ENCODE measurements at places on chromosomes 4 and X.

DNA sequence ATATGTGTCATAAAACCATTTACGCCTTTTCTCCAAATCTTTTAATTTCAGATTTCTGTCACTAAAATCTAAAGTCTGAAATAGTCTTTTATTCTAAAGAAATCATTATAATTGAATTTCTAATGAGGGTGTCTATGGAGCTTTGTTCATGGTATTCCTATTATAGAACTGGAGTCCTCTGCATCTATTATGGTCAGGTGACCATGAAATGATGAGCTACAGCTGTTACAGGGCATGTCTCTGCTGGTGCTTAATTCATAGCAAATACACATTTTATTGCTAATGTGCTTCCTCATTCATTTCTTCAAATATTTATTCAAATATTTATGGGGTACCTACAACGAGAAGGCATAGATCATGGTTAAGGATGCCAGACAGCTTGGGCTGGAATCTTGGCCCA lies 126.1 kb downstream of the NAA11 start:
- DNase-seq, result no peak

DNA sequence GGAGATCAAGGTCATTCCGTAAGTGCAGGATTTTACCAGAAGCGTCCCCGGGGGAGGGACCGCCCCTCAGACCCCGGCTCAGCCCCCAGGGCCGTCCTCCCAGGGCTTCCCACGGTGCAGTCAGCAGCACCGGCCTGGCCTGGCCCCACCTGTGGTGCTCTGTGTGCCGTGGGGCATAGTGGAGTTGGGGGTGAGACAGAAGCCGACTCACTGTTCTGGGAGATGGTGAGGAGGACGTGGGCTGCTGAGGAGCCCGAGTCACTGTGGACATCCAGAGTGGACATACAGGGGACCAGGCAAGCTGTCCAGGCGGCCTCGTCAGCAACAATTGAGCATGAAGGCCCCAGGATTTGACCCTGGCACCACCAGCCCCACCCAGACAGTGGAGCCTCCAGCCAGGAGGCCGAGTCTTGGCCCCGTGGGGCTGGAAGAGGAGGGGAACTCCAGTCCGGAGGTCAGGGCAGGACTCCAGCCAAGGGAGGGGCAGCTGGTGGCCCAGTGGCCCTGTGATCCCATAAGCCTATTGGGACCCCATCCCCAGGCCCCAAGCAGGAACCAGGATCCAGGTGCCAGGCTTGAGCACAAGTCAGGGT lies 19.1 kb downstream of the ATP5ME start:
- no peak for DNase-seq

DNA sequence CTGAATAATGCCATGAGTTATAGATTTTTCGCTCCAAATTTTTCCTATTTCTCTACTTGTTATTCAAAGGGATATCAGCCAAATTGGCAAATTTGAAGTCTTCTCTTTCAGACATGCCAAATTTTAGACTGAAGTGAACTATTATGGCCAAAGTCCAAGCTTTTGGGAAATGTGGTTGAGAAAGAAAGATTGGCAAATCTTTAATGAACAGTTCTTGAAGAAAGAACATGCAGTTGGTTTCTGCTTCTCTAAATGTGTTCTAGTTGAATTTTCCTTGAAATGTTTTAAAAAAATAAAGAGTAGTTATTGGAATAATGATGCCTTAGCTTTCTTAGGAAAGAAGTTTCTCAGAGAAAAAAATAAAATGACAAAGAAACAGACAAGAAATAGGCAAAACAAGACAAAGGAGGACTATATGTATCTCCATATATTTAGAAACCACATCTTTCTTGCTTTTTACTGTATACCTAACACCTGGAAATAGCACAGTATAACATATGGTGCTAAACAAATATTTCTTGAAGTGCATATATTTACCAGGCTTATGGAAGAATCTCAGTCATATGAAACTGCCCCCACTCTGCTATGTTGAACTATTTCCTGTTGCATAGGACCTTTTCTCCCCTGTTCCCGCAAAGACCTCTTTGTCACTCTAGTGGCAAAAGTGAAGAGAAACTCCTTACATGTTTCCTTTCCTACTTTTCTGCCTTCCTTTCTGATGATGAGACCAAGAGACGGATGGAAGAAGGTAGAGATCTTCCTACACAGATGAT lies 250.0 kb downstream of the ARHGAP24 start:
- DNase-seq, result no peak

GRCh38 chr4:28369499-28369898 lies 1508.9 kb downstream of the STIM2 start:
- no peak for DNase-seq

- DNase-seq, result no peak
These were observed 140.4 kb downstream of the ZNF674 start for GRCh38 chrX:46404774-46405173.

DNA sequence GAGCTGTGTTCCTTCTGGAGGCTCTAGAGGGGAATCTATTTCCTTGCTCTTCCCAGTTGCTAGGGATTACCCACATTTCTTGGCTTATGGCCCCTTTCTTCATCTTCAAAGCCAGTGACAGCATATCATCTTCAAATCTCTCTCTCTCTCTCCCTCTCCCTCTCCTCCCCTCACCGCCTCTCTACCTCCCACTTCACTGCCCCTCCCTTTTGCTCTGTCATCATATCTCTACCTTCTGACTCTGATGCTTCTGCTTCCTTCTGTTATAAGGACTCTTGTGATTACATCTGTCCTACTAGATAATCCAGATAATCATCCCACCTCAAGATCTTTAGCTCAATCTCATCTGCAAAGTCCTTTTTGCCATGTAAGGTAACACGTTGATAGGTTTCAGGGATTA lies 93.1 kb upstream of the TEX13D start:
- DNase-seq, result no peak

- DNase-seq, result no peak
These were observed 178.0 kb upstream of the EMCN start for GRCh38 chr4:100695871-100696270.

DNA sequence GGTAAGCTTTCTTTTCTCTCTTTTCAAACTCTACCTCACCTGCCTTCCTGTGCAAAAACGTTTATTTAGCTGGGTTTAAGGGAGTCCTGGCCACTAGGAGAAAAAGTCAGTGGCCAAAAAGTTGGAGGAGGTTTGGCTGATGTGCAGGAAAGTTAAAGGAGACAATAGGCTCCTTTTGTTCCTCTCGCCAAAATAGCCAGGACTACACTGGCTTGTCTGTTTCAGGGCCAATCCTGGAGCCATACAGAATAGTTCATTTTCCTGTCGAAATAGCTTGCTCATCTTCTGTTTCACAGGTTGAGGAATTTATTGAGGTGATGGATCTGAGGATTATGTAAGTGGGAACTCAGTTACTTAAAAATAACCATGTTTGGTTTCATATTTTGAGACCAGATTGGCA lies 423 bp downstream of the HEPH start:
- DNase-seq, result no peak

GRCh38 chr4:11138964-11139363 lies 289.7 kb downstream of the HS3ST1 start:
- no peak for DNase-seq

DNA sequence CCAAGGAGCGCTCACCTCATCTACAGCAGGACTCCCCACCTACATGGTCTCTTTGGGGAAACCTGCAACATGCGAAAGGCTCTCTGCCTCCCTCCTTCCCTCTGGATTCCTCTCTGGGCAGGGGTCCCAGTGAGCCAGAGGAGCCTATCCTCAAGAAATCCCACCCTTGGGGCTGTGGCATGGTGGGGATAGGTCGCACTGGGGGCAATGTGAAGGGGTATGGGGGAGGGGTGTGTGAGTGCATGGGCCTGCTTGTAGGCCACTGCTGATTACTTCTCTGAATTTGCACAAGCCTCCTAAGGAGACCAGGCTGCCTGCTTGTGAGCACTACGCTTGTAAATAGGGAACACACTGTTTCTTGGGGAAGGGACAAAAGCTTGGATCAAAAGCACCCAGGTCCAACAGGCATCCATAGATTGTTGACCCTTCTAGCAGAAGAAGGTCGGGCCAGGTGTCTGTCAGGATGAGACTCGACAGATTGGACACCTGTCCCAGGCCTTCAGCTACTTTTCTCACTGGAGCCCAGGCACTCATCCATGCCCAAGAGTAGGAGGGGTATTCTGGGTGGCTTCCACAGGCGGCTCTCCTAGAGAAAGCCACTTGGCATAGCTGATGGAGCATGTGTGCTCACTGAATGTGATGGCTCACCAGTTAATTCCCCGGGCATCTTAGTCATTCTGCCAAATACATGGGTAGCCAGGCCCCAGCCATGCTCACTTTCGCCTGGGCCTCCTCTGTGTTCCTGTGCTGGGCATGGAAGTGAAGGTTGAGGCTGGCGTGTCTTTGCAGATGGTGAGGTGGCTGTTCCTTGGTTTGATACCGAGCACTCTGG lies 75.0 kb downstream of the NBDY start:
- no peak for DNase-seq

DNA sequence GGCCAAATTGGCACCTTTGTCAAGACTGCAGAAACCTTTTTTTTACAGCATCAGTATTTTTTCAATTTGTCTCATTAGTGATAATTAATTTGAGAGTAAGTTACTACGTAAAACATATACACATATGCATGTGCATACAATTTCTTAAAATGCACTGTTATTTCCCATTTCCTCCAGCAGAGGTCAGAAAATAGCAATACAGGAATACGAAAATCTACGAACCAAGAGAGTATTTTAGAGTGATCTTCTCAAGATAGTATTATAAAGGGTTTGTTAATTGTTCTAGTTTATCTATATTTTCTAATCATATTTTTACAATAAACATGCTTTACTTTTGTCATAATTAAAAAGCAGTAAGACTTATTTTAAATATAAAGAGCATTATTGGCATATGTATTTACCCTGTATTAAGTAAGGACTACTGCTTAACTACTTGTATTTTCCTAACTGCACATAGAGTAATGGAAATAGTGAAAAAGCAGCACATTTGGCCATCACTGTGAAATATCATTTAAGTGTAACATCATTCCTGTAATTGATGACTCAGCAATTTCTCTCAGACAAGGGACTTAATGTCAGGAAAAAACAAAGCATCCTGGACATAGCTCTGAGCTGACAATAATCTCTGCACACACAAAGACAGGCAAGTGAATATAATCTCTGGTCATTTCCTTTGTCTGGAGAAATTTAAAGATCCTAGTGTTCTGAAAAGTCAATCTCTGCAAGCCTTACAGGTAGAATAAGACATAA lies 45.6 kb downstream of the MAOB start:
- DNase-seq, result peak; percentile 2

GRCh38 chrX:151985955-151986354 lies 11.5 kb upstream of the GABRE start:
- no peak for DNase-seq

DNA sequence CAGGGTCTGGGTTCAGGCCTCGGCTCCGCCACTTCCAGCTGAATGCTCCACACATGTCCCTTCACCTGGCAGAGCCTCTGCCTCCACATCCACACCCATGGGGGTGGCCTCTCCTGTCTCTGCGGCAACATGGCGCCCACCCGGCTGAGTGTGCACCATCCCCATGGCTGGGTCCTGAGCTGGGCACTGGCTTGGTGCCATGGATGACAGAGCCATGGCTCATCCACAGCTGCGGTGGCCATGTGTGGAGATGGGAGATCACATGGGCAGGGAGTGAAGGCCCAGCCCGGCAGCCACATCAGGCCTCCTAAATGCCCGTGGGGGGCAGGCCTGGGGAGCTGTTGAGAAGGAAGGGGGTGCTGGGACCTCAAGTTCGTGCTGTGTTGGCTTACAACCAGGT lies 213.7 kb downstream of the AFAP1 start:
- DNase-seq, result no peak

- no peak for DNase-seq
These were observed 148.6 kb upstream of the NWD2 start for GRCh38 chr4:37095925-37096324.

DNA sequence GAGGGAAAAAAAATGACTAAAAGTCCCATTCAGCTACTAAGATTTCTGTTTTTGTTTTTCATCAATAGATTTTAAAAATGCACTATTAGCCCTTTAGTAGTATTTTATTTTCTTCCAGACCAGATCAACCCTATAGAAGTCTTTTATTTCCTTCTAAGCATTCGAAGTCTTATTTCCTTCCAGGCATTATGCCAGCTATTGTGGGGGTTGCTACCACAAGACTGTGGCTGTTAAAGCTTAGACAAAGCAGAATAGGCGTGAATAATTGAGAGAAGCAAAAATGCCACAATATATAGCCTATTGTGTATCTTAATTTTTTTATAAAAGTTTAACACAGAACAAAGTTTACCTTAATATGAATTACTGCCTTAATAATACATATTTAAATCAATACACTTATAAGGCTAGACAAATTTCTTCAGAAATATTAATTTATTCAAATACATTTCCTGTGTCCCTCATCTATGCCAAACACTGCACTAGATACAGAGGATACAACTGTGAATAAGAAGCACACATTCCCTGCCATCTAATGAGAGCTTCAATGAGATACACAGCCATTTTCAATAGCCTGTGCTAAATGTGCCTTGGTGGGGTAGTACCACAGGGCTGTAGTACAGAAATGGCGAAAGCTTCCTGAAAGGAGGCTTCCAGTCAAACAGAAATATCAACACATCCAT lies 33.1 kb downstream of the SLC10A7 start:
- no peak for DNase-seq

GRCh38 chr4:160142579-160142978 lies 1039.7 kb downstream of the RAPGEF2 start:
- no peak for DNase-seq

- DNase-seq, result no peak
These were observed 115.2 kb upstream of the TBC1D9 start for GRCh38 chr4:140871368-140871767.

DNA sequence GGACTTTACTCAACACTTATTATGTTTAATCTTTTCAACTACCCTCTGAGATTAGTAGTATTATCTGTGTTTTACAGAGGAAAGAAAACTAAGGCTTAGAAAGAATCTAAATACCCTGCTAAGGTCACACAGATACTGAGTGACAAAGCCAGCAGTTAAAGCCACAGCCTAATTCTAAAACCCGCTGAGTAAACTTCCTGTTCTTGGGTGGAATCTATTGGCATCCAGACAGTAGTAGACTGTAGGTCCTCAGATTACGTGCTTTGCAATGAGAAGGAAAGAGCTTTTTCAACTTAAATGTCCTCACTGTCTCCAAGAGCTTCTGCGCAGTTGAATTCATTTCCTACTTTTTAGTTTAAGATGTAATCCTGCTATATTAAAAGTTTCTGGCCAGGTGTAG lies 126.0 kb downstream of the TENM3 start:
- no peak for DNase-seq

DNA sequence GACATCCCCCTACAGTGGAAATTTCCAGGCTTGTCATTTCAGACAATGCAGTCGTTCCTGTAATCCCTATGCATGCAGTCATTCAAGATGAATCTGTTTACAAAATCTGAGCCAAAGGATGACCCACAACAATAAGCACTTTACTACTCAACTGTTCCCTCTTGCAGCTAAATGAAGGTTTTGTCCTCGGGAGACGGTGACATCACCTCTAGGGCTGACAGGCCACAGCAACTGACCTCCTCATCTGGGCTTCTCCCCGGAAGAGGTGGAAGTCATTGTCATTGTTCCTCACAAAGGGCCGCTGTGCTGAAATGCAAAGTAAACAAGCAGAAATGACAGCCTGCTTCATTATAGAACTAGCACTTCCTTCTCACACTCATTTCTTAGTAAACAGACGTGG lies 29.2 kb downstream of the CLRN2 start:
- DNase-seq, result no peak

Measured in hematopoietic multipotent progenitor cell treated with erythropoietin and hydrocortisone succinate and interleukin-3 and kit ligand, for 15 days (in vitro differentiated cells).